ENCODE measurements at places on chromosomes 5 and 9. TPM values are rescaled to one million over a fixed set of nuclear protein-coding genes. Genes with fewer than 3 reads are reported as not detected.

DNA sequence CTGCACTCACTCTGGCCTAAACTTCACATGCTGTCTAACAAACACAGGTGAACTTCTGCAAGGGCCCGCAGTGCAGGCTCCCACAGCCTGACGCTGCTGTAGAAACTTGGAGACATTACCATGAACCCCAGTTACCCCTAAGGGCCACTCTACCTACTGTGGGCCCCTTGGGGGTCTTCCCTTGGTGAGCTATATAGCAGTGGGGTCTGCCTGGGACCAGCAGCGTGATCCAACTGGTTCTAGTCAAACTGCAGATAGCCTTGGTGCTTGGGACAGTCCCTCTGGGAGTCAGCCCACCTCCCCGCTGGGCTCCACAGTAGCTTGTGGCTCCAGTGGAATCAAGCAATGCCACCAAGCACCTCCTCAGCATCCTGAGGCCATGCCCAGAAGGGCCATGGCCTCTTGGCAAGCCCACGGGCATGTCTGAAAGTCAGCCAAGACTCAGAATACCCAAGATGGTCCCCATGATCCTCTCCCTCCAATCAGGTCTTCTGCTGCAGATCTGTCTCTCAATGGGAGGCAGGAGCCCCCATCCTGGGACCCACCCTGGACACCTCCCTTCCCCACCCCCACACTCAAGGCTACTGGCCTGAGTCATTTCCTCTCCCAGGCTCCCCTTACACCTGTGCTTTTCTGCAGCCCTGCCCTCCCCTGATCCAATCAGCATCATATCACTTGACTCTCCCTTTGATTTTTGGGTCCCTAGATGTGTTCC, 230.0 kb upstream of the IRX1 start:
- no peaks in the 10 kb centered on the region for H3K27me3 ChIP-seq
- no peak overlapping the region for H3K4me3 ChIP-seq
- no peaks in the 10 kb centered on the region for H3K4me1 ChIP-seq
- H3K36me3 ChIP-seq: no peaks in the 10 kb centered on the region
- no peak for DNase-seq

DNA sequence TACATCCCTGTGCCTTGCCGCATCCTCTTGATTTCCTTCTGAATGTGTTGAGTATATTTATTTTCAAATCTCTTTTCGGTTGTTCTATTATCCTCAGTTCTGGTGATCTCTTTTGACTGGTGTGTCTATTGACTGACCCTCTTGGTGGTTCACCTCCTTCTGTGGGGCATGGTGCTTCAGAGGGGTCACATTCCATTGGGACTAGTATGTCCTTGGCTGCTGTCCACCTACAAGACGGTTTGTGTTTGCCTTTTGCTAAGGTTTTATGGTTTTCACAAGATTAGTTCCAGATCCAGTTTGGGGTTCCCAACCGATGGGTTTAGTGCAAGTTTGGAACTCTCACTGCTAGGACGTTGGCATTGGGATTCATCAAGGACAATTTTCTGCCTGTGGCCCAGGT, 66.6 kb downstream of the PHF2 start:
- H3K27ac ChIP-seq: no peak overlapping the region
- H3K27me3 ChIP-seq: no peaks in the 10 kb centered on the region
- no peaks in the 10 kb centered on the region for H3K4me1 ChIP-seq
- DNase-seq: no peak

ADGRD2 gene
- 1.1 TPM for total RNA-seq

OR1J2 gene
- total RNA-seq: not detected

All from H1 (cell line).